ENCODE measurements at places on chromosomes 12 and 14. TPM values are rescaled to one million over a fixed set of nuclear protein-coding genes. Genes with fewer than 3 reads are reported as not detected.

DNA sequence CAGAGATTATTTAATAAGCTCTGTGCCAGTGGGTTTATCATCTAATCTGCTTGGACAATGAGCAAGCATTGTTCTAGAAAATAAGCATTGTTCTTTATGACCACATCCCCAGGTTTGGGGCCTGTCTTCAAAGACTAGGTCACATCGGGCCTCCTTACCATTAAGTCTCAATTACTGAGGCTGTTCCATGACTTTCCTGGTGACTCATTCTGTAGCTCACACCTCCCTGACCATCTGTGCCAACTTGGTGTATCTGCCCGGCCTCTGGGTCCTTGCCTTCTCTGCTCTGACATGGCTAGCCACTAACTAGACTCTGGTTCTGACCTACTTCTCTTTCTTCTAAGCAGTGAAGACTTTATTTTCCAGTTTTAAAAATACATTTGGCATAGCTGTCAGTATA is 44.4 kb upstream of the PLEKHA5 start:
- no peak for DNase-seq

KCNA5 gene
- 7.4 TPM for total RNA-seq

KRT72 gene
- not detected for total RNA-seq

GOLT1B gene
- 40.1 TPM for total RNA-seq

ZC3H14 gene
- total RNA-seq: 76.7 TPM

Measured in dorsolateral prefrontal cortex (tissue), 122 donors.